Cardiac muscle cell (in vitro differentiated cells and primary cell): ENCODE measurements at places on chromosomes 12 and 14. TPM values are rescaled to one million over a fixed set of nuclear protein-coding genes. Genes with fewer than 3 reads are reported as not detected.

DNA sequence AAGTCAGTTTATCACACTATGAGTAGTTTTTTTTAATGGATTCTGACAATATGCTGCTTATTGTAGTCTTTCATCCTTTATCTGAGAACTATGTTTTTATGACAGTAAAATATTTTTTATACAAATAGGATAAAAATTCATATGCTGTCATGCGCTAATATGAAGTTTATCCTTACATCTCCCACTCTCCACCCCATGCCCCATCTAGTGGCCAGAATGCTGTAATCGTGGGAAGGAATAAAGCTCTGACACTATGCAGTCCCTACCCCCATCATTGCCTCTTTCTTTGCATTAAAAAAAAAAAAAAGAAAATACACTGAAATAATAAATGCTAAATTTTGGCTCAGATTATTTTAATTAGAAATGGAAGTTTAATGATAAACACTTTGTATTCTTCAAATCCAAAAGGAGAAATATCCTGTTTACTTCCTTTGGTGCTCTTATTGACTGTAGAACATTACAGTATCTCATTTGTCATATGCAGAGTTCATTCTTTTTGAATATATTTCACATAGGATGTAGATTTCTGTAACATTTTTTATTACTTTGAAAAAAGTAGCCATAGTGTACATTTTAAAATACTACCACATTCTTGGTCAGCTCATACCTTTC, 145.9 kb upstream of the SLCO1C1 start:
- H3K4me1 ChIP-seq: no peaks in the 10 kb centered on the region
- H3K27ac ChIP-seq: no peak overlapping the region
- H3K4me3 ChIP-seq: no peak overlapping the region

- DNase-seq: no peak
- H3K36me3 ChIP-seq: no peaks in the 10 kb centered on the region
- no peak overlapping the region for H3K27ac ChIP-seq
Observed at GRCh38 chr12:119154435-119154818, 24.3 kb upstream of the HSPB8 start.

- no peaks in the 10 kb centered on the region for H3K27me3 ChIP-seq
- H3K4me1 ChIP-seq: no peaks in the 10 kb centered on the region
- no peaks in the 10 kb centered on the region for H3K36me3 ChIP-seq
Observed at GRCh38 chr14:104442107-104442551, 137.4 kb upstream of the C14orf180 start.

GRCh38 chr12:131853832-131854797, 25.9 kb downstream of the MMP17 start:
- no peak overlapping the region for H3K27ac ChIP-seq
- no peak for DNase-seq
- H3K4me3 ChIP-seq: no peak overlapping the region
- no peaks in the 10 kb centered on the region for H3K36me3 ChIP-seq

DNA sequence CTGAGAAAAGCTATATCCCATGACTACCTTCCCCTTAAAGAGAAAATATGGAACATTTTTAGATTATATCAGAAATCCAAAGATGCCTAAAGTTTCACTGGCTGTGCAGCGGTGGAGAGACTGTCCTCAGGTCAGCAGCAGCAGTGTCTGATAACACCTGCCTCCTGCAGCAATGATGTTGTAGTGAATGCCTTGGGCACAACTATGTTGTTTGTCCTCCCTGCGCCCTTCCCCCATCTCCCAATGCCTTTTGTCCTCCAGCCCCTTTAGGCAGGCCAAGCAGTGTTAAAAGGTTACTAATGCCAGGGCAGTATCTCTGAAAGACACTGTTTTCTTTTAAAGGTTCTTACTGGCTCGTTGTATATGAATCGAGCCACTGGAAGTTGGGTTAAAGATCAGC, 13.2 kb downstream of the RTRAF start:
- H3K27me3 ChIP-seq: no peaks in the 10 kb centered on the region
- peaks cover 92% of the 10 kb centered on the region for H3K36me3 ChIP-seq
- H3K4me3 ChIP-seq: no peak overlapping the region

LMNTD1 gene
- not detected in 2 replicates for total RNA-seq

EIF2S3B gene
- total RNA-seq: 0.39 and 0.95 TPM in 2 replicates

AQP6 gene
- total RNA-seq: 1.8 TPM in 1 of 2 replicates, not detected in the other

SAMD15 gene
- 2.2 and 3.6 TPM in 2 replicates for total RNA-seq
